Skin of body (tissue), 3 donors: ENCODE measurements at places on chromosomes 3 and 15. TPM values are rescaled to one million over a fixed set of nuclear protein-coding genes. Genes with fewer than 3 reads are reported as not detected.

ZNF501 gene
- 5.1 TPM for total RNA-seq

CP gene
- total RNA-seq, result 1.1 TPM

STRA6 gene
- 0.49 TPM for total RNA-seq

FAM227B gene
- 4.7 TPM for total RNA-seq

DNA sequence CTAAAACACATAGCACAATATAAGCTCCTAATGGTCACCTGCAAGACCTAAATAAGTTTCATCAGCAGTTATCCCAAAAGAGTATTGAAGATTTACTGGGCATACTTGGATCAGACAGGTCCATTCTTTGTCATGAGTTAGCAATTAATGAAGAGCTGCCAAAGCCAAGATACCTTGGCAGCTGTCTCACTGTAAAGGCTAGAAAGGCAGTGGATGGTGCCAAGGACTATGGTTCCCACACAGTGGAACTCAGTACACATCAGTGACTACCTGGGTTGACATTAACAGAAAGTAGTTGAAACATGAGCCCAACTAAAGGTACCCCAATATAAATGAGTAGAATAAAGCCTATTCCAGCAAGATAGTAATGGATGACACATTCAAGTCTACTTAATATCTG is 41.1 kb upstream of the TMCO5A start:
- DNase-seq, result no peak

DNA sequence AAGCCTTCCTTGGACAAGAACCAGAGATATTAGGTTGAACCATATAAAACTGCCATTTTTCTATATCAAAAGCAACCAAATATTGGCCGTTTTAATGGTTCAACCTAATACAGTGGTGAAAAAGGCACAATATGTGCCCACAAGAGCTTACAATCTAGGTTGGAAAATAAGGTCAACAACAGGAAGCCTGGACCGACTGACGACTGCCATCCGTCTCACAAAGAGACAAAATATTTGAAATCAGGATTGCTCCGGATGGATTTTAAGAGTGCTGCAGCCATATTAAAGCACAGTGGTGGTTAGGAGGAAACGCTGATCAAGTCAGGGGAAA is 1.4 kb downstream of the AHSG start:
- DNase-seq, result no peak

DNA sequence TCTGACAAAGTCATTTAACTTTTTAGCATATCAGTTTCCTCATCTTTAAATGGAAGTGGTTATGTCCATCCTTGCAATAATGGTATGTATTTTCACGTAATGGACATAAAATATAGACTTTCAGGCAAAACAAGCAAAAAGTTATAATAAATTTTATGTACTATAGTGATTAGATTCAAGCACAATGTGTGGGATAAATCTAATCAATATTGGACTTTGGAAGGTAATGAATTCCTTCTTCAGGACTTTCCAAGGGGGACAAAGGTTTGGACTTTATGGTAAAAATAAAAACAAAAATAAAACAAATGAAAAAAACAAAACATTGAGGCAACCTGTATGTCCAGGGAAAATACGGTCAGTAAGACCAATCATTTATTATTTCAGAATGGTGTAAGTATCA is 357.7 kb downstream of the ROBO1 start:
- no peak for DNase-seq

GRCh38 chr3:172257648-172258400 is 190.4 kb downstream of the GHSR start:
- DNase-seq, result no peak

GRCh38 chr3:6435951-6436350 is 425.0 kb upstream of the GRM7 start:
- no peak for DNase-seq

DNA sequence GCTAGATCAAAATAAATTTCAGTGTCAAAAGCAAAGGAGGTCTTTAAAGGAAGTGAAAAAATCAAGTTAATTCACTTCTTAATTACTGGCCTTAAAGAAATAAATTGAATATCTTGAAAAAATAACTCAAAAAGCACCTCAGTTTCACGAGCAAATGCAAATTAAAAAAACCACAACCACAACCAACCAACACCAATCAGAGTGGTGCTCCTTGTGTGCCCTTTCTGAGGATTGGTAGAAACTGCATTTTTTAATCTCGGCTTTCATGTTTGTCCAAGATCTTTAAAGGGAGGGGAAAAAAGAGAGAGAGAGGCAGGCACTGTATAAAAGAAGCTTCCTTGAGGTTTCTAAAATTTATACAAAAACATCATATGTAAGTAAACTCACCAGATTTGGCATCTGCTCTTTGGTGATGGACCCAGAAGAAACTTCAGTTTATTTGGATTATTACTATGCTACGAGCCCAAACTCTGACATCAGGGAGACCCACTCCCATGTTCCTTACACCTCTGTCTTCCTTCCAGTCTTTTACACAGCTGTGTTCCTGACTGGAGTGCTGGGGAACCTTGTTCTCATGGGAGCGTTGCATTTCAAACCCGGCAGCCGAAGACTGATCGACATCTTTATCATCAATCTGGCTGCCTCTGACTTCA is at the start of gene GPR15:
Gene GPR15 (plus strand): TSS at position 357 of the 653 bp plus-strand sequence. CDS start 56 bp downstream, at position 413.
- DNase-seq, result no peak

GRCh38 chr3:95442766-95443165 is 1371.6 kb upstream of the EPHA6 start:
- DNase-seq, result no peak

GRCh38 chr15:100350434-100351226 is 8.9 kb upstream of the ADAMTS17 start:
- DNase-seq, result peak; percentile 78

DNA sequence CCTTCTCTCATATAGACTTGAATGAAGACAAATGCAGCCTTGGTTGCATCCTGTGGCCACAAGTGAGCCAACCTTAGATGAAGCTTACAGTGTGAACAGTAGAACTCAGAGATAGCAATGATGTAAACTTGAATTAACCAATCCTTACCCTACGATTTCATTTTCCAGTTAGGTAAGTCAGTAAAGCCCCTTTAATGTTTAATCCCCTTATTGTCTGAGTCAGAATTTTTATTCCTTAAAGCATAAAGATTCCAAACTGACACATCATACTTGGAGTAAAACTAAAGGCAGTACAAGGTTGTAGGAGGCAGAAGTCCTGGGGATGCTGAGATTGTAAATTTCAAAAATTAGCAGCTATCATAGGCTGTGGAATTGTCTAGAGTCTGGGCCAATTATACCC is 507.8 kb upstream of the DPH6 start:
- no peak for DNase-seq

DNA sequence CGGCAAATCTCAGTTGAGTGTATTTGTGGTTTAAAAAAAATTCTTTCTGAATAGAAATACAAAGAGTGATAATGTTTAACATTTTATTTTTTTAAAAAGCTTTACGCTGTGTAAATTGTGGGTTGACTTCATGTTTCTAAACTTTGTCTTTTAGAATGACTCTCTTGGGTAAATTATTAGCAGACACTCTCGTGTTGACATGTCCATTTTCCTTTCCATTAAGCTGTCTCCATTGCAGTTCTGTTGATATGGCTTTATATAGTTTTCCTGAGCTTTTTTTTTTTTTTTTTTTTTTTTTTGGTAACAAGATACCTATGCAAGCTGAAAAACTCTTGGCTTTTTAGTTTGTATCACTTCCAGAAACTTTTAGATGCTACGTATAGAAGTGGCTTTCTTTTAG is 92.6 kb downstream of the IGF1R start:
- no peak for DNase-seq
